ENCODE measurements at places on chromosomes 11 and 22.

DNA sequence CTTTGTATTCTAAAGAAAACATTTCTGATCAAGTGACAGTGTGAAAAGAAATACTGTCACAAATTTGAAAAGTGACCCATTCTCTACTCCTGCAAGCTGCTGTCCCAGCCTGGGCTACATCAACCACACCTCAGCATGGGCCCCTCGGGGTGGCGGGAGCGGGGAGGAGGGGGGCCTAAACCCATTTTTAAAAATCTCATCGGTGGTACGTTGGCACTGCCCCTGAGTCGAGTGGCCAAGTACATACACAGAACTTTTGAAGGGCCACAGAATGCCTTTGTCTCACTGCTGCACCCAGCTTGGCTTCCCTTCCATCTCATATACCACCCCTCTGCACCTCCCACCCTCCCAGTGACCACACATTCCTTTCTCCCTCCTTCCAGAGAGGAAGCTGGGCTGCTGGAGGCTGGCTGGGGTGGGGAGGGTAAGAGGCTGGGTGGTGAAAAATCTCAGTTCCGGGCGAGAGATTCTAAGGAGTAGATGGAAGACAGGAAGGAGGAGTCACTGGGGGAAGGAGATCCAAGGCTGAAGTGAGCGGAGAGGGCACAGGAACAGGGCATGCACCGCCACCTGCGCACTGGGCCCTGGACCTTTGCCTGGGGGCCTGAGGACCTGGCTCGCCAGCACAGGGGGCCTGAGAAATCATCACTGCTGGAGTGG lies 21.1 kb downstream of the FXYD6 start:
- no peak for DNase-seq

DNA sequence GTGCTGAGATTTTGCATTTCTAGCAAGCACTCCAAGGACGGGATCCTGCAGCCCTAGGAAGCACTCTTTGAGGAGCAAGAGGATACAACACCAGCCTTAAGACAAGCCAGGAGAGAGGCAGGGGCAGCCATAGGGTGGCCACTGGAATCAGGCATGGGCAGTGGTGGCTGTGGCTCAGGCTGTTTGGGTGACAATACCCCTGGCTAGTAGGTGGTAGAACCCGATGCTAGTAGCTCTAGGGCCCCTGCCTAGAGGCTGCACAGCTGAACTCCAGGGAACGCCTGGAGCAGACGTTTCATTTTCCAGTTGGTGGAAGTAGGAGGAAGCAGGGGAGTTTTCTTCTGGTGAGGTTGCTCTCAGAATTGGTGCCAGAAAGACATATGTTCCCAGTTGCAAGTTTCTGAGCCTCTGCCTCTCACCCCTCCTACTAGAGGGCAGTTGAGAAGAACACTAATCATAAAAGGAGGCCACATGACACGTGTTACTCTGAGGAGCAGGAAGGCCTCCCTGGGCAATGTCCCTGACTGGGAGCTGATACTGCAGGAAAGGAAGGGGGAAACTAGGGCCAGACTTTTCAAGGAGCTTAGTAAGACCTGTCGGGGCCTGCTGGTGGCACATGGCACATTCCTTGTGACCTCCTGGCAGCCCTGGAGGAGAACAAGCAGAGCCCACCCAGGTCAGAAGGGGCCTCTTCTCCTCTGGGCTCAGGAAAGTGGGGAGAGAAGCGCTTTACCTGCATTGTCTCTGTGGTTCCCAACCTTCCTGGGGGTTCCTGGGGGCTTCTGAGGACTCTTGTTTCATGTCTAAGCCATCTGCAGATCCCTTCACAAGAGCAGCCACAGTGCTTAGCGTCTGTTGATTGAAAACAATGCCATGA lies 56.6 kb upstream of the DRD2 start:
- DNase-seq = no peak

DNA sequence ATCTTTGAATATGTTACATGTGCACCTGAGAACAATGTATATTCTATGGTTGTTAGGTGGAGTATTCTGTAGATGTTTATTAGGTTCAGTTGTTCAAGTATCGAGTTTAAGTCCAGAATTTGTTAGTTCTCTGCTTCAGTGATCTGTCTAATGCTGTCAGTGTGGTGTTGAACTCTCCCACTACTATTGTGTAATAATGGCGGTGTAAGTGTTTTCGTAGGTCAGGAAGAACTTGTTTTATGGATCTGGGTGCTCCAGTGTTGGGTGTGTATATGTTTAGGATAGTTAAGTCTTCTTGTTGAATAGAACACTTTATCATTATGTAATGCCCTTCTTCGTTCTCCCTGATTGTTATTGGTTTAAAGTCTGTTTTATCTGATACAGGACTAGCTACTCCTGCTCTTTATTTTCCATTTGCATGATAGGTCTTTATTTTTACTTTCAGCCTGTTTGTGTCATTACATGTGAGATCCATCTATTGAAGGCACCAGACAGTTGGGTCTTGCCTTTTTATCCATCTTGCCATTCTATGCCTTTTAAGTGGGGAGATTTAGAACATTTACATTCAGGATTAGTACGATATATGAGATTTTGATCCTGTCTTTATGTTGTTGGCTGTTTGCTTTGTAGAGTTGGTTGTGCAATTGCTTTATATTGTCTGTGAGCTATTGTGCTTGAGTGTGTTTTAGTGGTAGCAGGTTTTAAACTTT lies 121.6 kb downstream of the DDX10 start:
- no peak for DNase-seq

- no peak for DNase-seq
These were observed 7.8 kb upstream of the DUSP18 start for GRCh38 chr22:30675436-30675835.

DNA sequence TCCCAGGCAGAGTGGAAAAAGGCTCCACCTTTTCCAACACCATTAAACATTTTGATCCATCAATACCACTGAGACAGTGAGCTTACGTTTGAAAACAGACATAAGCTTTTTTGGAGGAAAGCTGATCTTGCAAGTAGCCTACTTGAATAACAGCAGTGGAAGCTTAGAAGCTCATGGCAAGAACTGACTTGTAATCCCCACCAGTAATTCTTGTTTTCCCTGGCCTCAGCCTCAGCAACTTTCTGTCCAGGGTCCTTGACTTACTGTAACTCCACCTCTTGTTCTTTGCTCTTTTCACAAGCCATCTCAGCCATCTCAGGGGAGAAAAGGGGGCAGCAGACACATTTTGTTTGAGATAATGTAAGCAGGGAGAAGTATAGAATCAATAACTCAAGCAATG lies 12.3 kb upstream of the MPZL2 start:
- no peak for DNase-seq

- no peak for DNase-seq
These were observed 5.4 kb upstream of the OR51A2 start for GRCh38 chr11:4960877-4961276.

DNA sequence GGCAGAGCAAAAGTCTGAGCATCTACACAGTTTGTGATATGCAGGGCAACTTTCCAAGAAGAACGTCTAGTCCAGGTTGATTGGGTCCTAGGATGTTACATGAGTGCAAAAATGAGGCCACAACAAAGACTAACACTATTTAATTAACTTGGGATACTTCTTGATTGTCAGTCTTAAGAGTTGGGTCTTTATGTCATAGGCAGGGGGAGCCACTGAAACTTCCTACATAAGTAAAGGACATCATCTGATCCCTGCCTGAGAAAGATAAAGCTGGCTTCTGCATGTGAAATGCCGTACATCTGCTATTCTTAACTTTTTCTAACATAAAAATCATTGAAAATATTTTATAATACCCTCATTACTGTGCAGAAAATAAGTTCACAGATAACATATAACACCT lies 525.5 kb downstream of the NTM start:
- no peak for DNase-seq

DNA sequence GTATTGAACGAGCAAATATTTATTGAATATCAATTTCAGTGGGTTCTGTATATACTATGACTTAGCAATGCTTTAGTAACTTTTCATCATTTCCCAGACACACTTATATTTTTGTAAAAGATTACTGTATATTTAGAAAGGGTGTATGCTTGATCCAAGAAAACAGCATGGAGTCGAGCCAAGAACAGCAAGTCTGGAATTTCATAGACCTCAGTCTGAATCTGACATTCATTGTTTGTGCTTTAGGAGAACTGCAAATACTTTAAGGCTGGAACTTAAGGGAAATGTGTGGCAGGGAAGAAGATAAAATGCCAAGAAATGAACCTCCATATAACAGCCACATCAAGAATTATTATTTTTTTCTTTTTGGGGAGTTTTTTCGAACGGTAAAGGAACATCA lies 1156.8 kb downstream of the LRRC4C start:
- DNase-seq = peak; percentile 34

DNA sequence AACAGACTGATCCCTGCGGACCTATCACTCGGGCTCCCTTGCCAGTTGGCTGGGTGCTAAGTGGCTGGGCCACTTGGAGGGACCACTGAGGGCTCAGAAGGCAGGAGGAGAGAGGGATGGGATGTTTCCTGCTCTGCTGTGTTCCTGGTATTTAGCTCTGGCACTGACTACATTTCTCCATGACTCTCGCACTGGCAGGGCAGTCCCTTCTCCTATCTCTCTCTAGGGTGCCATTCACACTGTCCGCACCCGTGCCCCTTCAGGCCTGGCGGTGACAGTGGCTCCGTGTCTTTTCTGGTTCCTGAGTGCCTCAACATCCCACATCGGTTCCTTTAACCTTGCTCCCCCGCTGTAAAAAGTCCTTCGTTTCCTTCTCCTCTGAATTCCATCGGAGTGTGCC lies 31.6 kb upstream of the CECR2 start:
- DNase-seq = no peak

- DNase-seq = no peak
These were observed 408 bp downstream of the PPP2R5B start for GRCh38 chr11:64924910-64925284.

Data from dermis microvascular lymphatic vessel endothelial cell (primary cell).